ENCODE measurements at places on chromosomes 3 and 15. TPM values are rescaled to one million over a fixed set of nuclear protein-coding genes. Genes with fewer than 3 reads are reported as not detected.

DNA sequence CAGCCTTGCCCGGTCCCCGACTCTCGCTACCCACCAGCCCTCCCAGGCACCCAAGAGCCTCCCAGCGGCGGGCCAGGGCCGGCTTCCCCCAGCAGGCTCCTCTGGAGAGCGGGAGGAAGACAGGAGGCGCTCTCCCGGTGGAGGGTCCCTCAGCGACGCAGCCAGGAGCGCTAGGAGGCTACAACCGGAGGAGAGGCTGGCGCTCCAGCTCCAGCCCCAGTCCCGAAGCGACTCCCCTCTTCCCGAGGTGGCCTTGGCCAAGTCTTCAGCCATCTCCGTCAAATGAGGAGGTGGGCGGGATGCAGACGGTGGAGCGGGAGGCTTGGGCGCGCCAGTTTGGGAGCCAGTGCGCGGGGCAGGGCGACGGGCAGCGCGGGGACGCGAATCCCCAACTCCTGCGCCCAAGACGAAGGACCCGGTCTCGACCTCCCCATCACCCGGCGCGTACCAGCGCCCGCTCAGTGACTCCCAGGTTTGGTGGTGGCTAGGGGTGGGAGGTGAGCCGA is 722 bp downstream of the CHRNA3 start:
- DNase-seq, result no peak

Gene DNAH12
- 0.05 TPM for total RNA-seq

Gene CADM2
- total RNA-seq, result not detected

DNA sequence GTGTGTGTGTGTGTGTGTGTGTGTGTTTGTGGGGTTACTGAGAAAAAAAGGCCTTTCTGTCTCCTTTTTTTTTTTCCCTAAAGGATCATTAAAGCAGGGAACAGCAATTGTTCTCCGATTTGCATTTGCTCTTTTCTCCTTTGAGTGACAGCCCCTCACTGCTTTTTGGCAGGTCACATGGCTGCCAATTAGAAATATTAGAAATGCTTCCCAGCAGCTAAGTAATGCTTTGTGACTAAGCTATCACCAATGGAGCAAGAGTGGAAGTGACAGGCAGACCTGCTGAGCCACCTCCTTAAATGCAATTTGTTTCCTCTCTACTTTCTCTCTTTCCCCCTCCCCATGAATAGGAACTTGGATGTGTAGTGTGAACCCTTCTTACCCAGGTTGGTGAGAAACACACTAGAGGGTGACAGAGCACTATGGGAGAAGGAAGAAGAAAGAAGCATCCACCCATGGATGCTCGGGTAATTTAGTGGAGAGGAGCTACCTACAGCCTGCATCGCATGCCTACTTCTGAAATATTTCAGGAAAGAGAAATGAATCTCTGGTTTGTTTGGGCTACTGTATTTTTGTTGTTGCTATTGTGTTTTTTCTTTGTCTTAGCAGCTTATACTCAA is 165.2 kb upstream of the PDZRN3 start:
- DNase-seq, result no peak

DNA sequence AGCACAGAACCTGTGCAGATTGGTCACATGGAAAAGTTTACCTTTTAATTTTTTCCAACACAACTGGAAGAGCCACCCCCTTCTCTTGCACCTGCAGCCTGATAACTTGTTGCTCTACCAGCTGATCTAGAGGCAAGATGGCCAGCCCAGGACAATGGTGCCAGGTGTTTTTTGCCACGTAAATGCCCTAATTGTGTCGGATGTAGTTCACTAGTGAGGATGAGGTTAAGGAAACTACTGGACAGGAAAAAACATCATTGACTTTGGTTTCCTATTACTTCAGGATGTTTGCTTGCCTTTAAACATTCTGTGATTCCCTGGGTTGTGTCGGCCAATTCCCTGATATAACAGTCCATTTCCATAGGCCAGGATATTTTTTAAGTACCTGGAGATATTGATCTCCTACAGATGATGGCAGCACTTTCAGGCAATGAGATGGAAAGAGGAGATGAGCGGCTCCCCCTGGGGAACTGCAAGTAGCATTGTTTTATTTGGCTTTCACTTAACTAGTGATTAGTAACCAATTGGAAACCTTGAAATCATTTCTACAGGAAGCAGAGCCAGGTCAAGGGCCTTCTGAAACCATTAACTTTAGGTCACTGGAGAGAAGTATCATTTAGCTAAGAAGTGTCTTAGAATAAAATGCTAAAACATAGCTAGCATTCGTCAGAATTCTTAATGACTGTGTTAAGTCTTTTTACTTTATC is 72.5 kb downstream of the OSBPL10 start:
- peak; percentile 33 for DNase-seq

Gene CORO2B
- not detected for total RNA-seq

- no peak for DNase-seq
Observed at GRCh38 chr3:5874931-5875341, 687.4 kb downstream of the EDEM1 start.

Gene ISLR
- not detected for total RNA-seq

Gene PARP9
- 19.9 TPM for total RNA-seq

Data from HT-29 (cell line).